ENCODE measurements at places on chromosomes 12 and 14. TPM values are rescaled to one million over a fixed set of nuclear protein-coding genes. Genes with fewer than 3 reads are reported as not detected.

Gene PITPNM2
- 6.1 TPM for total RNA-seq

Gene DACT1
- 35.7 TPM for total RNA-seq

DNA sequence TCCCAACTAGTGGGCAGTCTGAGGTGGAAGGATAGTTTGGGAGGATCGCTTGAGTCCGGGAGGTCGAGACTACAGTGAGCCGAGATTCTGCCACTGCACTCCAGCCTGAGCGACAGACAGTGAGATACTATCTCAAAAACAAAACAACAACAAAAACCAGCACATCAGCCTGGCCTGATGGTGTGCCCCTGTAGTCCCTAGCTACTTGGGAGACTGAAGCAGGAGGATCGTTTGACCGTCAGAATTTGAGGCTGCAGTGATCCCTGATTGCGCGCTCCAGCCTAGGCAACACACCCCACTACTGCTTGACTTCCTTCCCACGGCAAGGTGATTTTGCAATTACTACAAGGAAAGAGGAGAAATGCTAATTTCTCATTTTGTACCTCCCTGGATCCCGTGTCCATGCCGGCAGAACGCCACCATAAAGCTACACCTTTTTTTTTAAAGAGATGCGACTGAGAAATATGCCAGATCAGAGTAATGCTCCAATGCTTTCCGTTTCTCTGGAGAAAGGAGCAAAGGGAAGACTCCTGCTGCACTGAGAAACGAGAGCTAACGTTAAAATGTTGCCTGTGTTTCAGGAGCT lies 672 bp upstream of the SCFD1 start:
- DNase-seq: no peak

DNA sequence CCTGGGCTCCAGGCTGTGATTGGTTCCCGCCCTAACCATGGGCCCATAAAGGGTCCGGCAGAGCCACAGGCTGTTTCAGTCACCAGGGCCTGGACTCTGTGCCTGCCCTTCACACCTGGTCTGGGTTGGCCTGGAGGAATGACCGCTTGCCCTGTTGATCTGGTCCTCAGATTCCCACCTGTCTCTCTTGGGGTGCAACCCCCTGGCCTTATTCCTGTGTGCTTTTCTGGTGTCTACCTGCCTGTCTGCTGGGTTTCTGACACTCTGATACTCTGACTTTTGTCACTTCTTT lies 2.9 kb upstream of the KRT83 start:
- DNase-seq: no peak

GRCh38 chr12:53603196-53603595 lies 23.0 kb downstream of the ATF7 start:
- no peak for DNase-seq

GRCh38 chr12:57927086-57927485 lies 14.3 kb upstream of the ATP23 start:
- DNase-seq: no peak

Data from tibial nerve (tissue), 4 donors.